Stimulated activated effector memory CD8-positive, alpha-beta T cell treated with anti-CD3 and anti-CD28 coated beads, Interleukin-12 subunit alpha, Interleukin-12 subunit beta, amount 100 ng/mL, for 72 hours (primary cell): ENCODE measurements at places on chromosomes 4 and X.

- DNase-seq, result peak; percentile 25
Observed at GRCh38 chrX:120213438-120214265, 37.0 kb upstream of the ZBTB33 start.

DNA sequence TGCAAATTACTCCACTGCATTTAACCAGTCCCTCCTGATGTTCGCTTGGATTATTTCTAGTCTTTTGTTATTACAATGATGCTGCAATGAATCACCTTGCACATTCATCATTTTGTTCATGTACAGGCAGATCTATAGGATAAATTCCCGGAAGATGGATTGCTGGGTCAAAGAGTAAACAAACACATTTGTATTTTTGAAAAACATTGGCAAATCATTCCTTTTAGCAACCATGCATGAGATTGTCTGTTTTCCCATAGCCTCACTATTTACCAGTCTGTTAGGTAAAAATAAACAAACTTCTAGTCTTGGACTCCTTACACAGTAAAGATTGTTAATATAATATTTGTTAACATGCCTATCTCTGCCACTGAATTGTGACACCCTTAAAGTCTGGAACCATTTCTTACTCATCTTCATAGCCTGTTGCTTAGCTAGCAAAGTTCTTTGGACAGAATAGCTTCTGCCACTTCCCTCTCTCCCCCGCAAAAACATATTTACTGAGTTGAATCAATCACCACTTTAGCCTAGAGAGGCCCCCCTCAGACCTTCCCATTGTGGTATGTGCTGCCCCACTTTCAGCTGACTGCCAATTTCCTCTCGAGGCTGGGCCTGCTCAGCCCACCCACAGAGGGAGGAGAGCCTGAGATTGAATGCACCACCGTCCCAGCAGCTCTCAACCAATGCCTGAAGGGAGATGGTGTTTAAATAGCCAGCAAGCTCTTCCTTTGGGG lies 108.4 kb upstream of the ATXN3L start:
- DNase-seq, result peak; percentile 55

GRCh38 chrX:129640737-129641136 lies 14.0 kb downstream of the APLN start:
- no peak for DNase-seq

DNA sequence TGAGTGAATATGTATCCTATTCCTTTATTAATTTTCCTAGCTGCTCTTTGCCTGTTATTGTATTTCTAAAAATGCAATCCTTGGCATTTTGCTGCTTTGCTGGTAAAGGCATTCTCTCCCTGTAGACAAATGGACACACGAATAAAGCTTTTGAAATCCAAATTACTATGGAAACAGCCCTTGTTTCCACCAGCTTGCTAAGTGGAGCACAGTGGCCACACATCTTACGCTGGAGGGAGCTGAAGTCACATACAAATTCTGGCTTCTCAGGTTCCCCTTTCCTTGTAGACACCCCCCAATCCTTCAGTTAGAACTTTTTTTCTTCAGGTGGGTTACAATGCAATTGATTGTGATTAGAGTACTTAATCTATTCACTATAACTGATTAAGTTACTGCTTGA lies 66.2 kb downstream of the AGA start:
- no peak for DNase-seq

GRCh38 chr4:39932776-39933402 lies 44.8 kb downstream of the PDS5A start:
- peak; percentile 52 for DNase-seq

- DNase-seq, result no peak
Observed at GRCh38 chr4:142960126-142960525, 114.0 kb upstream of the INPP4B start.

- no peak for DNase-seq
Observed at GRCh38 chrX:72002875-72003274, 92.2 kb downstream of the NHSL2 start.

DNA sequence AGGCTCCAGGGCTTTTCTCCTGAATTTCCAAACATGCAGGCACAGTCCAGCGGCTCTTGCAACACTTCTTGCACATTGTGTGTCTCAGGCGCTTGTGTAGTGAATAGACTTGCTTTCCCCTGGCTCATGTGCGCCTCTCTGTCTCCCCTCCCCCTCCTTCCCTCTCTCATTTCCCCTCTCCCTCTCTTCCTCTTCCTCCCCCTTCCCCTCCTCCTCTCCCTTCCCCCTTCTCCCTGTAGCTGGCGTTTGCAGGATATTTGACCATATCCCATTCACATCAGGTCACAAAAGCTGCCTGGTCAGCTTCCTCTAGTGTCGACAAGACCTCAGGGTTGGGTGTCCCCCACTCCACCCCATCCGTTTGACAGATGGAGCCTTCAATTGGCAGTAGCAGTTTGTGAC lies 2.4 kb downstream of the CHST7 start:
- DNase-seq, result no peak

DNA sequence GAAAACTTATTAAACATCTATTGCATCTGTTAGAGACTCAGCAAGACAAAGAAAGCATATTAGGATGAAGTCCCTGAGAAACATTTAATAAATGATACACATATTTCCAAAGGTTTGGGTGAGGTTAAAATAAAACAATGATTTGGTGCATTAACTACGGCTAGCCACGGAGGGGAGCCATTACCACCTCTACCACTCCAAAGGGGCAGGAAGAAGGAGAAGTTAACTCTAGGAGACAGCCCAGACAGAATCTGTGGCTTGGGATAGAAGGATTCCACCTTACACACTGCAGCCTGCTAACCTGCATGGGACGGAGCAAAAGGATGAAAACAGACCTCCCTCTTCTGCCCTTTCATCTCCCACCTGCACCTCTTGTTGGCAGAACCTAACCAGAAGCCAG lies 189.1 kb upstream of the C1QTNF7 start:
- no peak for DNase-seq

- no peak for DNase-seq
Observed at GRCh38 chr4:169351872-169352271, 81.1 kb upstream of the SH3RF1 start.

DNA sequence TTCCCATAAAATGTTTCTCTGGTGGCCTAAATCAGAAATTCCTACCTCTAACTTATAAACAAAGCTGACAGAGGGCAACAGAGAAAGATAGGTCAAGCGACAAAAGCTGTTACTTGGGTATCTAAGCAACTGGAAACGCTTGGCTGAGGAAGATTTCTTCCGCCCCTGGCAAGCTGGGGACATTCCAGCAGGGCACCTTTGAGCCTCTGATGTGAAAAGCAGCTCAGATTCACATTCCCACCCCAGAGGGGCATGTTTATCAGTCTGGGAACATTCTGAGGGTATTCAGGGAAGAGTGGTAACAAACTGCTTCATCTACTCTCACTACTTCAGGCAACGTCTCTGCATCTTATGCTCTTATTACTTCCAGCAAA lies 3.5 kb upstream of the CDS1 start:
- DNase-seq, result no peak

GRCh38 chr4:105934386-105934785 lies 39.1 kb downstream of the NPNT start:
- DNase-seq, result no peak

- DNase-seq, result no peak
Observed at GRCh38 chr4:38075370-38076152, 115.4 kb downstream of the PTTG2 start.

DNA sequence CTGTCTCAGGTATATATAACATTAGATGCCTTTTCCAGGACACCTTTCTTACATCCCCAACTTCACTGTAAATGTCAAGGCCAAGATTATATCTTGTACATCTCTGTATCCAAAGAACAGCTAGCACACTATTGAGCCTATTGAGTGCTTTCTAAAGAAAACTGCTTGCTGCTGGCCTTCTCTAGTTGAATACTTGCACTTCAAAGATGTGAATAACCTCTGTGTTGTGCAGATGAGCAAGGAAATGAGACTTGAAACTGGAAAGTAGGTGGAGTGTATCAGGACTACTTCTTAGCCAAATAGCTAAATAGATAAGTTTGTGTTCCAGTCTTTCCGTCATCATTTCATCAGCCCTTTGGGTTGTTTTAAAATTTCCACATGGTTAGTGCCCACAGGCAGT lies 704.4 kb upstream of the AMOT start:
- DNase-seq, result no peak

- DNase-seq, result no peak
Observed at GRCh38 chr4:99822734-99823133, 6.1 kb downstream of the DAPP1 start.

DNA sequence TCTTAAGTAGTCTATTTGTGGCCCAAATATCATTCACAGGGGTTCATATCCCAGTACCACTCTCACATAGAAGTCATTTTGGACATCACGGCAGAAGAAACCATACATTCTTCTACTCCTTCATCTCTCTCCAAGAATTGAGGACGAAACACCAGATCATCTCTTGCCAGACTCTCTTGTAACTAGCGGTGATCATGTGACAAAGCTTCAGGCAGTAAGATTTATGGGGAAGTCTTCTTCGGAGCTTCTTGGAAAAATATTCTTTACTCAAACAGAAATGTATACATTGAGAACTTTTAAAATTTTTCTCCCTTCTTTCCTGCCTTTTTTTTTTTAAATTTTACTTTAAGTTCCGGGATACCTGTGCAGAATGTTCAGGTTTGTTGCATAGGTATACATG lies 4.7 kb upstream of the TBC1D19 start:
- DNase-seq, result no peak

GRCh38 chr4:95544113-95545103 lies 4.4 kb downstream of the UNC5C start:
- no peak for DNase-seq

- no peak for DNase-seq
Observed at GRCh38 chrX:88746925-88747324, at the start of gene CPXCR1. Gene CPXCR1 (plus strand): TSS chrX:88747225. CDS start chrX:88753415, 6,190 bp downstream.

GRCh38 chr4:101237773-101238172 lies 109.6 kb downstream of the PPP3CA start:
- no peak for DNase-seq

DNA sequence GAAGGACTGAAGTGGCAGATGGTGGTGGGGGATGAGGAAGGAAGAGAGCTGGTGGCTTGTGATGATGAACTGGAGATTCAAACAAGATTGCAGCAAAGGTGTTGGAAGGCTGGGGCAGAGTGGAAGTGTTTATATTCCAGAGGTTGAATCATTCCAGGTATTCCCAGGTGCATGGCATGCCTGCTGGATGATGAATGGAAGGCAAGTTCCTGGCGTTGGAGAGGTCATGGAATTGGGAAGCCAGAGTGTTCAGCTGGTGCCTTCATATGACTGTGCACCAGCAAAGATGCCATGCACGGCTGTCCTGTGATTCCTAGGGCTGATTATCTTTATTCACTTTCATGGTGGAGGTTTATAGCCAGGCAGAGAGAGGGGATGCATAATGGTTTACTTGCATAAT lies 135.8 kb upstream of the PUDP start:
- DNase-seq, result no peak

DNA sequence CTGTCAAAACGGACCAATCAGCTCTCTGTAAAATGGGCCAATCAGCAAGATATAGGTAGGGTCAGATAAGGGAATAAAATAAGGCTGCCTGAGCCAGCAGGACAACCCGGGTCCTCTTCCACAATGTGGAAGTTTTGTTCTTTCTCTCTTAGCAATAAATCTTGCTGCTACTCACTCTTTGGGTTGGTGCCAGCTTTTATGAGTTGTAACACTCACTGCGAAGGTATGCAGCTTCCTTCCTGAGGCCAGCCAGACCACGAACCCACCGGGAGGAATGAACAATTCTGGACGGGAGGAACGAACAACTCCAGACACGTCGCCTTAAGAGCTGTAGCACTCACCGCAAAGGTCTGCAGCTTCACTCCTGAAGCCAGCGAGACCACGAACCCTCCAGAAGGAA lies 287.8 kb downstream of the RAPGEF2 start:
- DNase-seq, result no peak

- DNase-seq, result no peak
Observed at GRCh38 chrX:70007946-70008345, 41.8 kb downstream of the AWAT2 start.

- no peak for DNase-seq
Observed at GRCh38 chr4:102627831-102628523, 126.8 kb downstream of the NFKB1 start.

GRCh38 chr4:89253311-89253710 lies 54.3 kb downstream of the GPRIN3 start:
- DNase-seq, result no peak

- DNase-seq, result no peak
Observed at GRCh38 chr4:103098756-103099440, 736 bp downstream of the BDH2 start.

- no peak for DNase-seq
Observed at GRCh38 chr4:168928875-168929274, 81.2 kb downstream of the CBR4 start.

DNA sequence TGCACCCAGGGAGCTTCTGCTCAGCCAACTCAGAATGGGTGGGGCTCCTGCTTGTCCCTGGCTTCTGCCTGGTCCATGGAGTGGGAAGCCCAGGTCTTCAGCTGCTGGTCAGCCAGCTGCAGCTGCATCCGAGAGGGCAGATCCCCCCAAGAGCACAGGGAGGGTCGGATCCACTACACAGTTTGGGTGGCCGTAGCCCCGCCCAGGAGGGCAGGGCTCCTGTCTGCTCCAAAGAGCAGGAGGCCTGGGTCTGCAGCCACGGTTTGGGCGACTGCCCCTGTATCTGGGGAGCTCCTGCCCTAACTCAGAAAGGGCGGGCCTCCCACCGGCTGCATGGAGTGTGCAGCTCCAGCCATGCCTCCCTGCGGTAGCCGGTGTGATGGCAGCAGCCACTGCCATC lies 169.1 kb downstream of the TEX13A start:
- no peak for DNase-seq

DNA sequence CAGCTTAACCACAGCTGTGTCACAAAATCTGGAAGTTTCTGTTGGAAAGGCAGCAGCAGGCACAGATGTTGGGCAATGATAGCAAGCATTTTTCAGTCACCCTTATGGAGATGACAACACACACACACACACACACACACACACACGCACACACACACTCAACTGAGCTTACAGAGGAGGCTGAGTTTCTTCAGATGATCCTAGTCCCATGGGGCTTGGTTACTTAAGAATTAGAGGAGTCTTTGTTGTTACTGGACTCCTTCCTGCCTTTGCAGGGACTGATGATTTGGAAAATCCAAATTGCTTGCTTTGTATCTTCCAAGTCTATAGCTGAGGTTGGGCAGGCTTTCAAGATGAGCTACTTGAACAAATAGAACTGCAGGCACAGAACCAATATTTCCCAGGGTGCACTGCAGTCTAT lies 740.1 kb upstream of the PITX2 start:
- DNase-seq, result no peak
